ENCODE measurements at places on chromosomes 7 and 10.
A peak's percentile ranks its signal among the peaks of the same experiment; 100 is the strongest.

DNA sequence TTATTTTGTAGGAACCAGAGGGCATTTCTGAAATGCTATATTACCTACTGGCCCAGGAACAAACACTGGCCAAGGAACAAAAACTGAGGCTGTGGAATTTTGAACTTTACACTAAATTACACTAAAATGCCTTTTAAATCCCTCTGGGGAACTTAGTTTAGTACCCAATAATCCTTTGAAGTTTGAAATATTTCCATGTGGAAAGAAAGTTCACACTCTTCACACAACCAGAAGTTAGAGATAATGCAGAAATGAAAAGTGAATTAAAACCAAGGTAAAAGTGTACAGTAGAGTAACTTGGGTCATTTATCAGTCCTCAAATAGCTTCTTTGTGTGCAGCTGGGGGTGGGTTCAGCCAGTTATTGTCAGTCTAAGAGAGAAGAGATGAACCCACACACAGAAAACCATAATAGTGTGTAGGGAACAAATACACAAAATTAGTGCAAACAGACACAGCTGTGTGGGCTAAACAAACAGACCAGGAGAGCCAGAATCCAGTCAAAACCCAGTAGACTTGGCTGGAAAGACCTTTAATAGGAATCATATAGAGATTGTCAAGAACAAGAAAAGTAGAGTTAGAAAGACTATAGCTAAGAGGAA is 46.5 kb upstream of the DGKI start:
- no peak for DNase-seq

GRCh38 chr10:3484306-3485056 is 300.5 kb downstream of the KLF6 start:
- no peak for DNase-seq

GRCh38 chr7:91007371-91007770 is 256.9 kb upstream of the FZD1 start:
- no peak for DNase-seq

DNA sequence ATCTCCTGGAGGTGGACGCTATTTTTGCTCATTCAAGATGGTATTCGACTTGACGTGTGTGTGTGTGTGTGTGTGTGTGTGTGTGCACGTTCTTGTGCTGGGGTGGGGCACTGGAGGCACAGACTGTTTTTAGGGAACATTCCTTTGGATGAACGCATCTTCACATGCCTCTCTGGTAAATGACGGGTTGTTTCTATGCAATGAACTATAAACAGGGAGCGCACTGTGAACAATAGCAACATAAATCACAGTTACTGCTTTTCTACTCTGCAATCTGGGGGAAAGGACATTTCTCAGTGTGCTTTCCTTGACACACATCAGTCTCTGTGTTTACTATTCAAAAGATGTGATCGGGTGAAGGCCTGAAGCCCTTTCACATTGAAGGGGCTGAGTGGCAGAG is 120.1 kb upstream of the PITRM1 start:
- DNase-seq, result no peak

- no peak for DNase-seq
Observed at GRCh38 chr10:86334488-86335085, 32.0 kb downstream of the GRID1 start.

GRCh38 chr10:124004663-124005004 is 88.8 kb downstream of the CHST15 start:
- DNase-seq, result no peak

DNA sequence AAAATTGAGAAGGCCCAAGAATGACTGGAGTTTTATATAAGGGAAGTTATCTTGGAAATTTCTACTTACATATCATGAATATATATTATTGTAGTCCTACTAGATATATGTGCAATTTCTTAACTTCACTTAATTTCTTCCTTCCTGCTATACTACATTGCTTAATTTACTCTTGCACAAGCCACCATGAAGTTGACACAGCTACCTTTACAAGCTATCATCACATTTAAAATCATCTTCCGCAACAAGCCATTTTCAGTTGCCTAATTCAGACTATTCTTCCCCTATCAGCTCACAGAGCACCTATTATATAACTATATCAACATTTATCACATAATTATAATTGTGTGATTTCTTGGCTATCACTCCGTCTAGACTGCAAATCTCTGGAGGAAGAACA is 418.4 kb downstream of the PARD3 start:
- DNase-seq, result no peak

GRCh38 chr10:77879710-77880109 is 46.8 kb downstream of the DLG5 start:
- DNase-seq, result no peak

- DNase-seq, result no peak
Observed at GRCh38 chr10:96056787-96057186, 13.4 kb downstream of the CCNJ start.

DNA sequence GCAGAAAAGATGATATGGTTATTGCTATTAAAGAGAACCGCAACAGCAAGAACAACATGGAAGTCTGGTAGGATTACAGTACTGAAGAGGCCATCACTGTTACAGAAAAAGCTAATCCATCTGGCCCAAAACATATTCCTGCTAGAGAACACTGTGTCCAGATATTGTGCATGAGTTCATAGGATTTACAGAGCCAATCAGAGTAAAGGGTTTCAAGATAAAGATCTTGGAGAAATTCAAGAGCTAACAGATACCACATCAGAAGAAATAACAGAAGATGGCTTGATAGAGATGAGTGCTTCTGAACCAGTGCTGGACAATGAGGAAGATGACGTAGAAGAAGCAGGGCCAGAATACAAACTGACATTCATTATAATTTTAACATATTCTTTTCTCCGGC is 58.7 kb downstream of the MINDY3 start:
- DNase-seq, result no peak

- DNase-seq, result no peak
Observed at GRCh38 chr7:23672033-23672432, 8.0 kb upstream of the FAM221A start.

- DNase-seq, result no peak
Observed at GRCh38 chr7:90713628-90714027, 117.5 kb downstream of the CDK14 start.

GRCh38 chr10:62817121-62817765 is 1.1 kb upstream of the EGR2 start:
- DNase-seq, result no peak

DNA sequence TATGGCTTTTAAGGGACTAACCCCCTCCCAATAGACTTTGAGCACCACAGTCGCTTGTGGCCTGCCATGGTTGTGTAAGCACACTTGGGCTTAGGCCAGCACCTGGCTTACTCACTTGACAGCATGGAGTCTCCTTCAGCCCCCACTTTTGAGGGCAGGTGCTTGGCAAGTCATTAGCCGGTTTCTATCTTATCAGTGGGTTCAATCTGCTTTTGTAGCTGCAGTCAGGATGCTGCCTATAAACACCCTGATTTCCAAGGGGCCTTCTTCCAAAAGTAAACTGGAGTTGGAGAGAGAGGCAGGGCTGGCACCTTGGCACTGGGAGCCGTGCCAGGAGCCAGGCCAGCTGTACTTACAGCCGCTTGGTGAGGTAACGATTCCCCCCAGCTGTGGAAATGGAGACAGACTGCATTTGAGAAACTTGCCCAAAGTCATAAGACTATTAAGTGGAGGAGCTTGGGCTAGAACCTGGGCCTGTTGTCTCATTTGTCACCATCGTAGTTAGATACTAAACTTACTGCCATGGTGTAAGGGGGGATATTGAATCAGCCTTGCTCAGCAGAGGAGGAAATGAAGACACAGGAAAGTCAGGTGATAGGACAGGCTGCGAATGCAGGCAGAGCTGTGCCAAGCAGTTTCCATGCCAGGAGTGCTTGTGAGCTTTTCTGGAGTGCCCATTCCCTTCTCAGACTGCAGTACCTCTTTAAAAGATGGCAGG is 92.2 kb upstream of the EFCAB10 start:
- DNase-seq, result no peak

- no peak for DNase-seq
Observed at GRCh38 chr7:39621784-39622411, 1.5 kb upstream of the RALA start.

DNA sequence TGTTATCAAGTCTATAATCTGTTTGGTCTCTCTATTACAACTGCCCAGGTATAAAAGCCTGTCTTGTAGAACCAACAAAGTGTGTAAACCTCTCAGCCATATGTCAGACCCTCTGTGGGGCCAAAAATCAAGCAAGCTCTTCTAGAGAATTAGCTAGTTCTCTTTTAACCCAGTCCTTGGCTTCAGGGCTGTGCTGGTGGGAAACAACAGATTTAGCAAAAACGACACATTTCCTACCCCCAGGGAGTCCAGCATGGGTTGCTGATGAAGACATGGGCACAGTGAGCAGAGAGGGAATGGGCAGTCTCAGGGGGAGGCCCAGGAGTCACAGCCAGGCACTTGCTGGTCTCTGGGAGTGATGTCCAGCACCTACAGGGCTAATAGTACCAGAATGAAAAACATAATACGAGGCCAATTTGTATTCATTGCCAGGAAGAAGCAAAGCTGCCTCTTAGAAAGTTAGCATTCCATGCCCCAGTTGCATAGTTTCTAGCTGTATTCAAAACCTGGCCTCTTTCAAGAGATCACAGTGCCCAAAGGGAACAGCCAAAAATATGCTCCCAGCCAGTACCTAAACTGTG is 80.1 kb downstream of the FRMD4A start:
- no peak for DNase-seq

DNA sequence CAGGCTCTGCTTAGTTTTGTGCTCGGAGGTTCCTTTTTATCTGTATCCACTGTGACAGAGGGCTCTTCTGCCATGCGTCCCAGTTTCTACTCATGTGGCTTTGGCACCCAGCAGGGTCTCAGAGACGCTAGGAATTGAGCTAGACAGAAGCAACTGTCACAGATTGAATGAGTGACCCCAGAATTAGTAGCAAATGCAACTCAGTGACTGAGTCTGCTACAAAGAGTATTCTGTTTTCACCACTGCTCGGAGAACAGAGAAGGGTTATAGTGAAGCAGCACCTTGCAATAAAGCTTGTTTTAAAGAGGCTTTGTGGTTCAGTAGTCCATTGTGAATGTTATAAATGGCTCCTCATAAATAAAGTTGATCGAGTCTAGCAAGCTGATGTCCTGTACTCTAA is 113.2 kb downstream of the DNAH11 start:
- DNase-seq, result no peak

GRCh38 chr7:36490419-36490830 is 100.8 kb downstream of the ANLN start:
- peak; percentile 63 for DNase-seq

DNA sequence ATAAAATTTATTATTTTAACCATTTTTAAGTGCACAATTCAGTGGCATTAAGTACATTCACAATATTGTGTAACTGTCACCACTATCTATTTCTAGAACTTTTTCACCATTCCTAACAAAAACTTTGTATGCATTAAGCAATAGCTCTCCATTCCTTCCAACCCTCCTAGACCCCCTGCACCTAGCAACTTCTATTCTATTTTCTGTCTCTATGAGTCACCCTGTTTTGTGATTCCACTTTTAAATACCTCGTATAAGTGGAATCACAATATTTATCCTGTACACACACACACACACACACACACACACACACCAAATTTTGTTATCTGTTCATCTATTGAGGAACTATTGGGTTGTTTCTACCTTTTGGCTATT is 89.2 kb downstream of the ARID5B start:
- no peak for DNase-seq

DNA sequence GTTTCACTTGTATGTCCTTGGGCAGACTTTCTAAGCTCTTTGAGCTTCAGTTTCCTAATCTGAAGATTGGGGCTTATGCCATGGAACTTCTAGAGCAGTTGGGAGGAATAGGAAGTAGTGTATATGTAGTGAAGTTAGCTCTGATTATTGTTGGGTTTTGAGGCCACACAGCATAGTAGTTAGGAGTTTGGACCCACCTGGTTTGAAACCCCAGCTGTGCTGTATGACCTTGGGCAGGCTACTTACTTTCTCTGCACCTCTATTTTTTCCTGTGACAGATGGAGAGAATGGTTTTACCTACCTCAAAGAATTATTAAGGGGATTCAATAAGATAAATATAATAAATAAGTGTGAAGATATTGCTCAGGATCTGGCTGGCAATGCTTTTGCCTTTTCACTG is 61.4 kb upstream of the ADRB1 start:
- no peak for DNase-seq

DNA sequence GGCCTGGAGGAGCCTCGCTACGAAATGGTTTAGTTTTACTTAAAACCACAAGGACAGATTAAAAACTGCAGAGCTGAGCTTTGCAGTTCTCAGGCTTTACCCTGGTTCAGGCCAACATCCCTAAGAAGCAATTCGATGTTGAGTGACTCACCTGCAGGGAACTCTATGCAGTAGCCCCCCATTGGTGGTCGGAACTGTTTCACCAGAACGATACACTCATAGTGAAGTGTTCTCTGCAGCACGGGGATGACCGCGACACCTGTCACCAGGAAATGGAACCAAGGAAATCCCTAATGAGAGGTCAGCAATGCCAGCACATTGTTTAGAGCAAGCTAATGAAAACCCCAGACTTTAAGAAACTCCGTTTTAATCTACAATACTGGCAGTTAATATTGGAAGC is 18.0 kb downstream of the NUDT5 start:
- DNase-seq, result no peak

GRCh38 chr7:90834771-90835170 is 238.7 kb downstream of the CDK14 start:
- DNase-seq, result peak; percentile 56

DNA sequence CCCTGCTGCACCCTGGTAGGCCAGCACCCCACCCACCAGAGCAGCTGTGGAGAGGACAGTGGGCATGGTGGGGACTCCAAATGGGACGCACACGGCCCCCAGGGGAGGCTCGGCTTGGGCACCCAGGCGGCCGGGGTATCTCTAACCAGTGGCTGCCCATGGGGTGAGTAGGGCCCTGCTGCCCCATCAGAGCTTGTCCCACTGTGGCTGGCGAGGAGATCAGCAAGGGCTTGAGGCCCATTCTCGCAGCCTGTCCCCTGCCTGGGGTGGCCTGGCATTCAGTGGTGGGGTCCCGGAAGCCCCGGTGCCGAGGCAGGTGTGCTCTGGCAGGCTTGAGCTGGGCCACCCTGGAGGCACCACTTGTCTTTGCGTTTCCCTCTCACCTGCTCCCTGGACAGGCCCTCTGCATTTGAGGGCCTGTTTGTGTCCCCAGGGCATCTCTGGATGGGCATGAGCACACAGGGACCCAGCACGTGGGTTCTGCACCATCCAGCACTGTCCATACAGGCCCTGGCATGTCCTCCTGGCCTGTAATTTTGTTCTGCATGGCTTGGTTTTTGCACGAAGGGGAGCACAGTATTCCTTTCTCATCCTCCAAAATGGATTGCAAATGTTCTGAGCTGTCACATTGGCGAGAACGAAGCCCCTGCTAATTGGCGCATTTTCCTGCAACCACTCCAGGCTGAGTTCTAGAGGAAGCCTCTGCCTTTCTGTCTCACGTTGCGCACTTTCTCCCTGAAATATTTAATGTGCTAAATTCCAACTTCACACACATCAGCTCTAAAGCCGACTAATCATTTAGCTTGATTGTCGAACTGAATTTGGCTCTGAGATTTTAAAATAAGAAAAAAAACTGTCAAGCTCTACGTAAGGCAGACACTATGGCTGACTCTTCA is 27.2 kb downstream of the PWWP2B start:
- no peak for DNase-seq

GRCh38 chr7:117572856-117573620 is 93.2 kb downstream of the CFTR start:
- DNase-seq, result no peak

Data from NCI-H446 (cell line).